Left ventricle myocardium superior (tissue), 1 donor: ENCODE measurements at places on chromosomes 1 and 21. TPM values are rescaled to one million over a fixed set of nuclear protein-coding genes. Genes with fewer than 3 reads are reported as not detected.

Gene EEIG2
- 5.0 TPM for total RNA-seq

Gene C4BPA
- not detected for total RNA-seq

GRCh38 chr1:61192663-61193330, 110.4 kb downstream of the NFIA start:
- no peak for DNase-seq

DNA sequence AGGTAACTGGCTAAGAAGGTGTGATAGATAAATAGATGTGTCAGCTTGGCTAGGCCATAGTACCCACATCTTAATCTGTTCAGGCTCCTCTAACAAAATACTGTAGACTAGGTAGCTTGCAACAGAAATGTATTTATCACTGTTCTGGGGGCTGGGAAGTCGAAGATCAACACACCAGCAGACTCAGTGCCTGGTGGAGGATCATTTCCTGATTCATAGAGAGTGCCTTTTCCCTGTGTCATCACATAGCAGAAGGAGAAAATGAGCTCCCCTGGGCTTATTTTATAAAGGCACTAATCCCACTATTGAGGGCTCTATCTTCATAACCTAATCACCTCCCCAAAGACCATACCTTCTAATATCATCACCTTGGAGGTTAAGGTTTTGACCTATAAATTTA, 532.7 kb upstream of the OLFM3 start:
- DNase-seq: no peak

DNA sequence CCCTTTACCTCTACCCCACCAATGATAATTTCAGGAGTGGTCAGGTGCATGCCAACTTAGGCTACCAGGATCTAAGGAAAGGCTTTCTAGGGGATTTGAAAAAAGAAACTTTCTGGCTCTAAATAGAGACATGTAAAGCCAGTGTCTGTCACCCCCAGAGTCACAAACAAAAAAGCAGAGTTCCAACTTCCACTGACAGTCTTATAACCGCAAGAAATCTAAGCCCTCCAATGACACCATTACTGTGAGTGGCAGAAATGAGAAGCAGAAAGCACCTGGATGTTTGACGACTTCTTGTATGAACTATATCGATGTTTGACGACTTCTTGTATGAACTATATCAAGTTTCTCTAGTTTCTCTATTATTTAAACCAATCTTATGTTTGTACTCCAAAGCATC, 6.0 kb downstream of the DENND1B start:
- DNase-seq: no peak
